ENCODE measurements at places on chromosomes 4 and X. TPM values are rescaled to one million over a fixed set of nuclear protein-coding genes. Genes with fewer than 3 reads are reported as not detected.

The ZNF732 gene
- not detected for total RNA-seq

The NAT8L gene
- 0.24 TPM for total RNA-seq

The AIMP1 gene
- total RNA-seq = 40.7 TPM

The UGT2A3 gene
- not detected for total RNA-seq

The ZBED1 gene
- total RNA-seq = 46.3 TPM

The PRIMPOL gene
- 14.0 TPM for total RNA-seq

The SMIM10 gene
- total RNA-seq = 4.1 TPM

The SOX3 gene
- total RNA-seq = not detected

Data from lower lobe of right lung (tissue), 2 donors.